ENCODE measurements at places on chromosomes 2 and 18.

- no peak for DNase-seq
Measured at GRCh38 chr18:61808286-61808685, 84.5 kb downstream of the RNF152 start.

DNA sequence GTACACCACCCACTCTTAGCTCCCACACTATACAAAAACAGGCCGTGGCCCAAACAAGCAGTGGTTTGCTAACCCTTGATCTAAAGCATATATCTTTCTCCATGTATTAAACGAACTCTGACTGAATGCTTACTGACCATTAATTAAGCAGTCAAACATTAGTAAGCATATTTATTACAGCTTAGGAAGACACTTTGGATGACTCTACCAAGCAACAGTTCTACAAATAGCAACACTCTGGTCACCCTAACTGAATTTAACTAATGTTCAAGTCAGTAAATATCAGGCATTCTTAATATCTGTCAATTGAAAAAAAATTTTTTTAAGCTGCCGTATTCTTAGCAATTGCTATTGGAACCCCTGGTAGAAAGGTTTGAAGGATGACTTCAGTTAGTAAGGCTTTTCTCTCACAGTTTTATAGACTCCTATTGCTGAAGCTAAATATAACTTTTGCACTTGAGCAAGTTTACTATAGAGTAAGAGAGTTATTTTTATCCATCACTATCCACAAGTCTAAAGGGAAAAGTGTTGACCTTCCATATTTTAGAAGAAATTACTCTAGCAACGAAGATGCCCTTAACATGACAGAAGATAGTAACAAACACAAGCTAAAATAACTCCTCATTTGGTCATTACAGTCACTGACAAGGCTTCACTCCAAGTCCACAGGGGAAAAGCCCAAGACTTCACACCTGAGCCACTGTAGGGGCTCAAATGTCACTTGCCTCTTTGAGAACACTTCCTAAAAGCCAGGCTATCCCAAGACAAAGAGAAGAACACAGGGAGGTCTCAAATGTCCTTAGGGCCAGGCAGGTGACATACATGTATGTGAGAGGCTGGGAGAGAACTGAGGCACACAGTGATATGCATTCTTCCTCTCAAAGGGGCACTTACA, 74.4 kb downstream of the RTN4 start:
- DNase-seq, result no peak

GRCh38 chr2:95072424-95072823, 46.9 kb downstream of the MAL start:
- DNase-seq, result no peak

GRCh38 chr18:65487569-65487968, 263.2 kb upstream of the CDH7 start:
- DNase-seq, result no peak

DNA sequence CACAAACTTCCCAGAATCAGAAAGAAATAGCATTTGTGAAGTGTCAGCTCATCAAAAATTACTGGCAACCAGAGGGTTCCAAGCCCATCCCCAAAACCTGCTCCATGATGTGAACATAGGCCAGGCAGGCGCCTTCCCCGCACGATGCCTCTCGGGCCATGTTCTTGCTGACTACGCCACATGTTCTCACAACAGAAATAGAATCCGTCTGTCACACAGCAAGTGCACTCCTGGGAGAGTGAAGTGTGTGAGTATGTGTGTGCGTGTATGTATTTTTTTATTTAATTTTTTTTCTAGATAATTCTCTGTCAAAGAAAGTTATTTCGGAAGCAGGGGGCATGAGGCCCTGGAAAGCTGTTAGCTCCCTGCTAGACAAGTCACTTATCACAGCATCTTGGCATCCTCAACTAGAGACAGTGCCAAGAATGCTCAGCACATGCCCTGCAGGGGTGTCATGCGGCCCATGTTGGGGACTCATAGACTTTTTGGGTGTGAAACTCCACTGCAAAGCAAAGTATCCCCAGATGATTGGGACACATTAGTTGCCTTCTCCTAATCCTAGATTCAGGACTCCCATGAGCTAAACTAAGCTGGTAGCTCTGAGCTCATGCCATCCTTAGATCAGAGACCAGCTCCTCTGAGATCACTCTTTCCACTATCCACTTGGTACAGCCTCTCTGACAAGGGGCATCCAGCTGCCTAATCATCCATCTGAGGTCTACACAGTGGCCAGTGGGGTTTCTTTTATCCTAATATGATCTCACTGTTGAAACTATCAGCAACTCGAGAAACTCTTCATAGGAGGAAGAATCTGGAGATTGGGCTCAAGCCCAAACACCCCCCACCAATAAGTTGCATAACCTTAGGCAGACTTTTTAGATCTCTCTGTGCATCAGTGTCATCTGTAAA, 53.2 kb upstream of the CYRIA start:
- no peak for DNase-seq

- peak; percentile 40 for DNase-seq
Measured at GRCh38 chr2:171432969-171433762, 624 bp downstream of the METTL8 start.

DNA sequence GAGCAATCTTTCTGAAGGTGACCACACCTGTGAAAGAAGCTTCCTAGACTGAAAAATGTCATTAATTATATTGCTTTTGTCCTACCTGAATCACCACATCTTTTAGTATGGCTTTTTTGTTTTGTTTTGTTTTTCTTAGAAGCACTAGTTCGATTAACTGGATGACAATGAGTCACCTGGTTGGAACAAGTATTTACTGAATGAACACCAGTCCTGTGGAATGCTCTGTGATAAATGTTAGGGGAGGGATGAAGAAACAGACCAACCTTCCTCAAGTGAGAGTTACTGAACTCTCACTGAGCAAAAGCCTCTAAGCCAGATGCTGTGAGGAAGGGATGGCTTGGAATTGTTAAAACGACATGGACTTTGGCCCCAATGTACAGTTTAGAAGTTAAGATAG, 26.8 kb upstream of the DCC start:
- DNase-seq, result no peak

DNA sequence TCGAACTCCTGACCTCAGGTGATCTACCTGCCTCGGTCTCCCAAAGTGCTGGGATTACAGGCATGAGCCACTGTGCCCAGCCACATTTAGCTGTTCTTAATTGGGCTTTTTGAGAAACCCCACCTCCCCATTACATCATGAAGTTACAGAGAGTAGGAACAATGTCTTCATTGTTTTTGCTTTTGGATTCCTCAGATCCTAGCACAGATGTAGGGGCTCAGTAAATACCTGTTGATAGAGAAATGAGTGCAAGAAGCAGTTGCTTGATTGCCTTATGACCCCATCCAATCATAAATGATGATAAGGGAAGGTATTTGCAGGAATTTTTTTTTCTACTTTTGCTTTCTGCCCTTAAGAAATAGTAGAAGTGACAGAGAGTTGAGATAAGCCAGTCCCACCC, 25.4 kb downstream of the GREB1L start:
- DNase-seq, result no peak

- DNase-seq, result peak; percentile 91
Measured at GRCh38 chr2:88627055-88627855, at the start of gene EIF2AK3. EIF2AK3 (minus strand) TSS chr2:88627464; CDS start chr2:88627274, 190 bp downstream.

DNA sequence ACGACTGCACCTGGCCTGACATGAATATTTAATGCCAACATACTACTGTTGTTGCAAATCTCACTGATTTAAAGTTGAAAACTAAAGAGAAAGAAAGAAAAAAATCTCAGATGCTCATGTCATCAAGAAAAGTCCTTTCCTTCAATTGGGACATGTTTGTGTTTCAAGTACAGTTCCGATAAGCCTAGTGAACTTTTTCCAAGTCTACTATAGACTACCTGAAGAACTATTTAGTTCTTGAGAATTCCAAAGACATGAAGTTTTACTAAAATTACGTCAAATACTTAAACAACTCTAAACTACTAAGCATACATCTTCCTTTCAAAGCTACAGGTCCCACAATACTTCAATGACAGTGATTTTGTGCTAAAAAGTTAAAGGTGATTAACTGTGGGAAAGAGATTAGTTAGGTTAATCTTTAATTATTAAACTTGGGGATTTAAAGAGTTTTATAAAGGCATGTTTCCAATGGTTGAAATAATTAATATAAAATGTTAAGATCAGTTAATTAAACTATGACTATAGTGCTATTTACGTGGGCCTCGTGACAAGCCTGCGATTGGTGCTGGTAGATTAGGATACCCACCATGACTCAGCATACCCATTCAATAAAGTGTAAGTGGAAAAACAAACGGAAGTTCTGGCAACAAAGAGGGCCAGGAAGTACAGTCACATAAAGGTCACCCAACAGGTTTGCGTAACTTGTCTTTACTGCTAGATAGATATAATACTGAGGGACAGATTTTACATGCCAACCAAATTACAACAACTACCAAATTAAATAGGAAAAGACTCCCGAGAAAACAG, 55.5 kb downstream of the SEPTIN10 start:
- no peak for DNase-seq

DNA sequence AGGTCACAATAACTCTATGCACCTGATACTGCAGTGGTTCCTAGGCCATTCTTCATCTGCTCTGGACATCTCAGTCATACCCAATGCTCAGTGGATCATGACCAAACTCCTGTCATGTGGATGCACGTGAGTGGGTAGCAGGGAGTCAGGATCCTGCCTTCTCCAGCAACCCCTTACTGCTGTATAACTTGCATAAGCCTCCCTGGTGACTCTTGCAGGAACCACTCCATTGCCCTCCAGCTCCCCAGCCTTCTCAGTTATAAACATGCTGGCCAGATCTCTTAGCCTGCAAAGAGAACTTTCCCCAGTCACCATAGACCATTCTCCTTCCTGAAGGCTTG, 98.6 kb upstream of the ZNF397 start:
- DNase-seq, result no peak

DNA sequence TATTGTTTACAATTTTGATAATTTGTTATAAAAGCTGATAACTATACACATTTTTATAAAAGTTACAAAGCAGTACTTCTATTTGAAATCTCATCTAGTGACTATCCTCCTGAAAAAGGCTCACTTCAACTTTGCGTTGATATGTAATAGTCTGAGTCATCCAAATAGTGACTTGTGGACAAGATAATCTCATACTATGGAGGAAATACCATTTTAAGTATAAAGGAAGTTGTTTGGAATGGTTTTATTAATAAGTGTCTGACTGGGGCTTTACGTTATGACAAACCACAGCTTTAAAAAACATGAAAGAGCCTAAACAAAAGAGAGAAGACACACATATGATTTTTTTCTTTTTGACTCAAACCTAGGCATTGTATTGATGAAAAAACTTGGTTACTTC, 272.3 kb upstream of the COL3A1 start:
- no peak for DNase-seq

DNA sequence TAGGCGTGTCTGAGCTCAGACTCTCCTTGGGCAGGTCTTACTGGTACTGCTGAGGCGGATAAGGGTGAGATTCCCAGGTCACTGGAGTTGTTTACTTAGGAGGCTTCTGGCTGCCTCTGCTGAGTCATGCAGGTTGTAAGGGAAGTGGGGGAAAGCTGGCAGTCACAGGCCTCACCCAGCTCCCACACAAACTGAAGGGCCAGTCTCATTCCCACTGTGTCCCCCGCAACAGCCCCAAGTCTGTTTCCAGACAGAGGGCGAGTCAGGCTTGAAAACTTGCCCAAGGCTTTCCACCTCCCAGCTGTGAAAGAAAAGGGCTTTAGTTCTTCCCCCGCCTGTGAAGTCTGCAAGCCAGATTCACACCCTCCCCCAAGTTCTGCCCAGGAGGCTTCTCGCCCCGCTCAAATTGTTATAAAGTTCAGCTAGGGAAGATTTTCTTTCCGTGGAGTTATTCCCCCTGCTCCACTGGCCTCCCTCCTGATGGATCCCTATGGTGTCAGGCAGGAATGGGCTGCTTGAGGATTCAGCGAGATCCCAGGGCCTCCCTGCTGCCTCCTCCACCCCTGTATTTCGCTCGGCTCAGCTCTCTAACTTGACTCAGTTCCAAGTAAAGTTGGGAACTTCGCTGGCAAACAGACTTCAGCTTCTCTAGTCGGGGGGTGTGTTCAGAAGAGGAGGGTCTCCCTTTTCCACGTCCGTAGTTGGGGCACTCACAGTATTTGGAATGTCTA, 248.6 kb downstream of the NR4A2 start:
- DNase-seq, result no peak

- DNase-seq, result no peak
Measured at GRCh38 chr2:56380861-56381260, 197.1 kb downstream of the CCDC85A start.

DNA sequence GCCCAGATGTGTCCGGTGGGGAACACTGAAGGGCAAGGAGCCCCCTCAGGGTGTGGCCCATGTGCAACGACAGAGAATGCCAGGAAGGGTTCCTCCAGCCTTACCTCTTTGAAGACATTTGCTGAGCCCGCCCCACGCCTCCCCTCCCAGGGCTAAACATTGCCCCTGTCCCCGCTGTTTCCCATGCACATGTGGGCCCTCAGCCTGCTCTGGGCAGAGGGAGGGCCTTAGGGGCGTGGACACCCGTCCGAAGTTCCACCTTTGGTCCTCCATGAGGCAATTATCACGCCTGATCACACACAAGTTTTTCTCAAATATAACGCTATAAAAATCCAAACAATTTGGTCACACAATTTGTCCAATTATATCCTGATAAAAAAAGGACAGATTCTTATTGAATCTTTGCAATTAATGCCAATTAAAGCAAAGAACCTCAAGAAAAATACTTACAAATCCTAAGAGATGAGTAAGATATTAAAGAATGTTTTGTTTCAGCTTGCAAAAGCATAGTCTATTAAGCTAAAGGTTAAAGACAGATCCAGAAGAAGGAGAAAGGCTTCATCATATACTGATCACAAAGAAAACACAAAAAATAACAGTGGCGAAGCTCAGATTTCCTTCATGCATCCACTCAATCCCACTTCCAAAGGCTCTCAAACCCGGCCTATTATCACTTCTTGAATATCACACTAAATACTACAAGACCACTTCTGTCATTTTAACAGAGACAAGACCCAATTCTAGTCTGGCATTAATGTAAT, 55.2 kb upstream of the LDLRAD4 start:
- DNase-seq, result no peak

DNA sequence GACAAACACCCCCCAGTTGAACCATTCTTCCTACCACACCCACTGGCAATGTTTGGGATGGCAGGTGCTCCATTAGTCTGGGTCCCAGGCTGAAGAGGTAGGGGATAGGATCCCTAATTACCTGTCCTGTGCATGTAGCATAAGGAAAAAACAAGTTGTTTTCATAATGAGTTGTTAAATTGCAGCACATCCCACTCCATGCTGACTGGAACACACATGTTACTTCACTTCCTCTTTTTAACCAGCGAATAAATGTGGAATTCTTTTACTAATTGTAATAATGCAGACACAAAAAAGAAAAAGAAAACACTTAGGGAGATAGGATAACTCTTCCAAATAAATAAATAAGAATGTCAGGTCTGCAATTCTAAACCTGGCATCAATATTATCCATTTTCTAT, 11.8 kb upstream of the CBLN2 start:
- DNase-seq, result no peak

- DNase-seq, result no peak
Measured at GRCh38 chr2:16002144-16002543, 61.8 kb downstream of the MYCN start.

- DNase-seq, result no peak
Measured at GRCh38 chr2:217757108-217757463, 245.7 kb downstream of the TNS1 start.

- no peak for DNase-seq
Measured at GRCh38 chr2:237223201-237223861, 137.6 kb downstream of the COPS8 start.

- DNase-seq, result no peak
Measured at GRCh38 chr2:175806125-175806490, 196.0 kb downstream of the LNPK start.
